ENCODE measurements at places on chromosomes 5 and 9.

DNA sequence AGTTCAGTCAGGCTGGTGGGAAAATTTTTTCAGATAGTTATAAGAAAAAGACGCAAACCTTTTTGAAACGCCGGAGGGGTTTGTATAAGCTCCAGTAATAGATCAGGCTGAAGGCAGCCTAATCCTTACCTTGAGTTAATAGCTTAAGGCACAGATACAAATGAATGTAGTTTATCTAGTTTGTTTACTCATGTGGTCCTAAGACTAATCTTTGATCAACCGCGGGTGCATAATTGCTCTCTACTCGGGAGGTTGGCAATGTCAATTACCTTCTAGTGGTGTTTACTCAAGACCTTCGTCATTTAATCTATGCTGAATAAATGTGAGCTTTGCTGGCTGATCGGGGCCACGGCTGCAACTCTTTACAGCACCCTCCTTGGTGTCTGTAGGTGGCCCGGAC lies 665 bp upstream of the INSL4 start:
- DNase-seq, result no peak

GRCh38 chr5:17069995-17070511 lies 134.0 kb upstream of the MYO10 start:
- no peak for DNase-seq

DNA sequence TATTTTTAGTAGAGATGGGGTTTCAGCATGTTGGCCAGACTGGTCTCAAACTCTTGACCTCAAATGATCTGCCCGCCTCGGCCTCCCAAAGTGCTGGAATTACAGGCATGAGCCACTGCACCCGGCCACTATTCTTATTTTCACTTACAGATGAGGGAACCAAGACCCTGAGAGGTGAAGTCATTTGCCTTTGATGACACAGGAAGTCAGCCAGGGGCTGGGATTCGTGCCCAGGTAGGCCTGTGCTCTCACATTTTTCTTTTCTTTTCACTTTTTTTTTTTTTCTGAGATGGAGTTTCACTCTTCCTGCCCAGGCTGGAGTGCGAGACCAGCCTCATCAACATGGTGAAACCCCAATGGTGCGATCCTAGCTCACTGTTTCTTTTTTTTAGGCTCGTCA lies 22.2 kb downstream of the ENG start:
- DNase-seq, result no peak

- no peak for DNase-seq
Observed at GRCh38 chr5:65840071-65840470, 86.3 kb upstream of the ERBIN start.

GRCh38 chr9:121718084-121718483 lies 66.7 kb downstream of the DAB2IP start:
- no peak for DNase-seq

Data from cortex of kidney (tissue), 1 donor.